Natural killer cell treated with Interleukin-12 subunit alpha and Interleukin-12 subunit beta and Interleukin-15 and Interleukin-18, amount 100 ng/mL, for 72 hours (primary cell): ENCODE measurements at places on chromosomes 7 and 10. TPM values are rescaled to one million over a fixed set of nuclear protein-coding genes. Genes with fewer than 3 reads are reported as not detected.

GRCh38 chr7:47492716-47493325 lies 89.1 kb downstream of the TNS3 start:
- no peak for DNase-seq

GRCh38 chr10:5354068-5354467 lies 10.7 kb upstream of the UCN3 start:
- no peak for DNase-seq

DNA sequence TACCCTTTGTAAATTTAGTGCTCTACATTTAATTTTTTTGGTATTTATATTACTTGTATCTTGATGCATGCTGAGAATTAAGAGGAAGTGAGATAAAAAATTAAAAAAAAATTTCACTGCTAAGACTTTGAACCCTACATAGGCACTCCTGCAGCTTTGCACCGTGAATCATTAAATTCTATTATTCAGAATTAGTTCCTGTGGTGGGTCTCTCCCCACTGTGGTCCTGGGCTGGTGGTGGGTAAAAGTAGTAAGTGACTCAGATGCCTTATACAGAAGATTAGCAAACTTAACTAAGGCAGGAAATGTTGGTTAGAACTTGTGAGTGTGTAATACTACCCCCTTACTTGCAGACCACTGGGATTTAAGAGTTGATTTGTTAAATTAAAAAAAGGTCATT lies 72.6 kb downstream of the AP3M1 start:
- DNase-seq: peak; percentile 78

The CALD1 gene
- 0.40 TPM for total RNA-seq

The HOXA13 gene
- total RNA-seq: not detected

The C10orf105 gene
- total RNA-seq: not detected
